B cell (primary cell): ENCODE measurements at places on chromosomes 1 and 21.

DNA sequence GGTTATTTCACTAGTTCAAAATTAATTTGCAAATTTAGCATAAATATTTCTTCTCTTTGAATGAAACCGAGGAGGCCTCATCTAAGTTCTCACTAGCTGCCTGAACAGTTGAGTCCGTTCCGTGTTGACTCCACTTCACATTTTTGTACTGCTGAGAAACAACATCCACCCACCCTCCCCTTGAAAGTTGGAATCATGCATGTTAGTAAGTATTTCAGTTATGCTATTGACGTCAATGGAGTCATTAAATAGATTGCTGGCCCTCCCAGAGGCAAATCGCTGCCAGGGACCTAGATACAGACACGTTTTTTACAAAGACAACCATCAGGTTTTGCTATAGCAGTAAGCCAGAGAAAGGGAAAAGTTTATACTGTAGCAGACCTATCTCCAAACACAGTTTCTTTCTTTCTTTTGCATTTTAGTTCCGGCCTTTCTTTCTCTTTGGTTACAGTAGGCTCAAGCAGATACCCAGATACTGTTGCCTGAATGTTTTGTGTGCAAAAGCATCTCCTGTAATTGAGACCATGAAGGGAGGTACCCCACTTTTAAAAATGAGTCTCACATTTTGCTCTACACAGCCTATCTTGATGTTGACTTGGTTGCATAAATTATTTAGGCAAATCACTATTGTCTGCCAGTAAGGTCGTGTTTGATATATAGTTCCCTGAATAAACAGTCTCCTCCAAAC lies 262.6 kb upstream of the SGIP1 start:
- DNase-seq, result peak; percentile 48

DNA sequence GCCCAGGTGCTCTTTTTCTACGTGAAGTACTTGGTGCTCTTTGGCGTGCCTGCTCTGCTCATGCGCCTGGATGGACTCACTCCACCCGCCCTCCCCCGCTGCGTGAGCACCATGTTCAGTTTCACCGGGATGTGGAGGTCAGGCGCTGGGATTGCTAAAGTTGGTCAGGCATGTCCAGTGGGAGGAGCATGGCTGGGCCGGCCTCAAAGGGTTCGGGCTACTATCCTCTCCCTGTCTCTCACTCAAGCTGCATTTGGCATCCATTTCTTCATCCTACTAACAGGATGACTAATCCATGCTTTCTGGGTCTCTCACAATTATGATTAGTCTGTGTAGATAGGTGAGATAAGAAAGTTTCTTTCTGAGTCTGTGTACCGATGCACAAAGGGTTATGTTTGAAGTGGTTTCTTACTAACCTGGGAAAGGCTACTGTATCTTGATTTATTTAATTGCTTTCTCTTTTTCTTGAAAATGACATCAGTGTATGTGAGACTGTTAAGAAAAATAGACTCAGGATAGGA lies 135.9 kb downstream of the HHAT start:
- DNase-seq, result no peak

DNA sequence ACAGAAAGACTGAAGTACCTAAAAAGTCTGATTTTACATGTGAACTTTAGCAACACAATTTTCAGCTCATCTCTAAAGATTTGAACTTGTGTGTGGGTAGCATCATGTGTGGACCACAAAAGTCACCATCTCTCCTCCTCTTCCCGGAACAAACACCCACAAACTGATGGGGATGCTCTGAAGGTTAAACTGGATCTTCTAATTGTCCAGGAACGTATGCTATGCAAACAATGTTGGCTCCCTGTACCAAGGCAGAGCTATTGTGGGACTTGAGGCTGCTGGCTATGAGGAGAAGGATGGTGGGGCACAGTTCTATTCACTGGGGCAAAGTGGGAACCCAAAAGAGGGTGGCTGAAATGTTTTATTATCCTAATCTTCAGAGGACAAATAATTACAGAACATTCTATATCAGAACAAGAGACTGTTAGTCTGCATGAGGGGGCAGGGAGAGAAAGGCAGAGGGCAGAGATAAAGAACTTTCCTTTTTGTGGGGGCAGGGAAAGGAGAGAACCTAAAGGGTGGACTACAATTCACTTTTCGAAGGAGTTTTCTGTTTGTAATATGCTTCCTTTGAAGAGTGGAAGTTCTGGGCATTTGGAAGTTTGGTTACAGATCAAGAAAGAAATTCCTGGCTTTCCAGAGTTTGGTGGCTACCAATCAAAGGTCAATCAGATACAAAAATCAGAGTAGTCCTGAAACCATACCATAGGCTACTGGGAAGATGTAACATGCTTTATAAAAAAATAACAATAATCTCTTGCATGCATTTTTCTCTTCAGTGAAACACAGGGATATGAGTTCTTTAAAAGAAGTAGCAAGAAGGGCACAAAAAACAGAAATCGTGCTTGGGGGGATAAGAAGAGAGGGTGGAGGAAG lies 62.9 kb downstream of the GADD45A start:
- no peak for DNase-seq

DNA sequence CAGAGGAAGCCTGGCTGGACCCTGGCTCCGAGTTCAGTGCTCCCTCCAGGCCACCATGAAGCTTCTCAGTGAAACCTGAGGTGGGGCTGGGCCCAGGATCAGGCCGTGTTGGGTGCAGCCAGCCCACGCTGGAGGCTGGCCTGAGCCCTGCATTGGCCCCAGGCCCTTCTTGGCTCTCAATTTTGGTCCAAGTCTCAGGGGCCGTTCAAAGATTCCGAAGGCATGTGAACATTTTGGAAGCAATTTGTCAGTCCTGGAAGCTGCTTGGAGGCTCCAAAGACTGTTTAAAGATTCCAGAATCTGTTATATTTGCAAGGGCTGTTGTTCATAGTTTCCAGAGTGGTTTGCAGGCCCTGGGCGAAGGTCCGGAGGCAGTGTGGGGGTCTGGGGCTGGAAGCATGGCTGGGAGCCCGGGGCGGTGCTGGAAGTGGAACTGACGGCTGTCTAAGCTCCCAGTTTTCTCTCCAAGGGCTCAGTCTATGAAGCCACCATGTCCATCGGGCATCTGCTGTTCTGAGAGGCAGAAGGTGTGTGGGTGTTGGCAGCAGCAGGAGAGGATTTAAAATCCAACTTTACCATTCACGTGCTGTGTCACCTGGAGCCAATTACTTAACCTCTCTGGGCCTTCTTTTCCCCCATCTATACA lies 104.9 kb downstream of the EPHB2 start:
- no peak for DNase-seq

DNA sequence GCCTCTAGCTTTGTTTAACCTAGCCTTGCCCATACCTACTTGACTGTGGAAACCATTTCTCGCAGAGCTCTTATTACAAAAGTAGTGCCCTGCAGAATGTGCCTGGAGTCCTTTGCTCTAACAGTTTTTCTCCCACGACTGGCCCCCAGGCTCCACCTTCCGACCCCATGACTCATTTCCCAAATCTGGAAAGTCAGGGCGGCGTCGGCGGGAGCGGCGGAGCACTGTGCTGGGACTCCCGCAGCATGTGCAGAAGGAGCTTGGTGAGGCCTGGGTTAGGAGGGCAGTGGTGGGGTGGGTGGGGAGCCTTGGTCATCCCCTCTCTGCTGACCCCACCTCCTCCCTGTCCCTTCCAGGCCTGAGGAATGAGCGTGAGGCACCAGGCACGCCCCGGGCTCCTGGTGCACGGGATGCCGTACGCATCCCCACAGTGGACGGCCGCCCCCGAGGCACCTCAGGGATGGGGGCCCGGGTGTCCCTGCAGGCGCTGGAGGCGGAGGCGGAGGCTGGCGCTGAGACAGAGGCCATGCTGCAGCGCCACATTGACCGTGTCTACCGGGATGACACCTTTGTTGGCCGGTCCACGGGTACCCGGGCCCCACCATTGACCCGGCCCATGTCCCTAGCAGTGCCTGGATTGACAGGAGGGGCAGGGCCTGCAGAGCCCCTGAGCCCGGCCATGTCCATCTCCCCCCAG lies 47.5 kb downstream of the YARS1 start:
- DNase-seq, result no peak

DNA sequence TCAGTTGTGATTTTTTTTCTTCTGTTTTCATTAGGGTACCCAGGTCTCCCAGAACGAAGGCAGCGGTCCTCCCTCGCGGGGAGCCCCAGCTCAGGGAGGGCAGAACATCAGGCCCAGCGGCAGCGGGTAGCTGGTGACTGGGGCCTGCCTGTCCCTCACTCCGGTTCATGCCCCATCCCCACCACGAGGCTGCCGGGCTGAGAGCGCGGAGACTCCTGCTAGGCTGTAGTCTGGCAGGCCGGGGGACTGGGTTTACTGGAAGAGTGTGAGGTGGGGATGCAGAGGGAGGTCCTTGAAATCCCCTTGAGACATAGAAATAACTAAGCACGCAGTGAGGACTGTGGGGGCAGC lies 10.5 kb downstream of the BRINP2 start:
- DNase-seq, result no peak

DNA sequence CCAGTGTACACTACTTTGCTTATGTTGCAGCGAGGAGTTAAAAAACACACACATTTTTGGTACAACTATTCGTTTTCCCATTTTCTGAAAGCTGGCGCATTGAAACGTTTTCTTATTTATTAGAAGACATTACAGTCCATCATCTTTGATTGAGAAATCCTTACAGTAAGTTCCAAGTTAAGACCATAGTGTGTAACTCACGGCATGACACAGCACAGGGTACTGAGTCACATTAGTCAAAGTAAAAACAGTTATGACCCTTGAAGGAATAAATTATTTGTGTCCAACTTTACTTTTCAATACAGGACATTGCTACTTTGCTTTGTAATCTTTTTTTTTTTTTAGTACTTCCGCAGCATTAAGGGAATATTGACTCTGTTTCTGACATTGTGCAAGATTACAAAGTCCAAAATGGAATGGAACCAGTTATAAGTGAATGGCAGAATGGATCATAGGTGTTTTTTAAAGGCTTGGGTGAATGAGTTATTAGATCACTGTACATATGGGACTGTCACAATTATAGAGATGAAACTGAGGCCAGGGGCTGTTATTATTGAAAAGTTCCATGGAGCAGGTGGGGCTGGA lies 11.7 kb downstream of the PTGFRN start:
- DNase-seq, result no peak

DNA sequence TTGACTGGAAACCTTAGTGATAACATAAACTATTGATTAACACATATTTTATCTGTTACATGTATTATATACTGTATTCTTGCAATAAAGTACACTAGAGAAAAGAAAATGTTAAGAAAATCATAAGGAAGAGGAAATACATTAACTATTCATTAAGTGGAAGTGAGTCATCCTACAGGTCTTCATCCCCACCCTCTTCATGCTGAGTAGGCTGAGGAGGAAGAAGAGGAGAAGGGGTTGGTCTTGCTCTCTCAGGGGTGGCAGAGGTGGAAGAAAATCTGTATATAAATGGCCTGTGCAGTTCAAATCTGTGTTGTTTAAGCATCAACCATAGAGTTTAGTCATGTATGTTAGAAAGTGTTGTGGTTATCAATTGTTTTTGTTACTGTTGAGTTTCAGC lies 66.1 kb upstream of the CHODL start:
- no peak for DNase-seq

DNA sequence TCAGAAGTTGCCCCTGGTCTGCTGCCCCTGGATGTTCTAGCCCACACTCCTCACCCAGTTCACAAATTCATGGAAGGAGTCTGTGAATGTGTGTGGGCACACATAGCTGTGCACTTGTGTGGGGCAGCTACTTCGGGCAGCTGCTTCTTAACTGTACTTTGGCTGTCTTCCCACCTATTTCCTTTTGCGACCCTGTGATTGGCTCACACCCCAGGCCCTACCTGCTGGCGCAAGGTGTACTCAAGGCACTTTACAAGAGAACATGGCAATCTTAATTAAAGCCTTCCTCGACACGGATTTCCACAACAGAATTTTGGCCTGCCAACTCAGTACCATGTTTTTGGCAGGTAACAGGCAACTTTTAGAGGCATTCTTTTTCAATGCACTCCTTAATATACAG lies 86.5 kb upstream of the CTTNBP2NL start:
- DNase-seq, result no peak

- no peak for DNase-seq
These were observed 22.6 kb downstream of the DCAF8 start for GRCh38 chr1:160239582-160240299.

GRCh38 chr1:34739613-34740012 lies 15.2 kb upstream of the GJB5 start:
- no peak for DNase-seq

DNA sequence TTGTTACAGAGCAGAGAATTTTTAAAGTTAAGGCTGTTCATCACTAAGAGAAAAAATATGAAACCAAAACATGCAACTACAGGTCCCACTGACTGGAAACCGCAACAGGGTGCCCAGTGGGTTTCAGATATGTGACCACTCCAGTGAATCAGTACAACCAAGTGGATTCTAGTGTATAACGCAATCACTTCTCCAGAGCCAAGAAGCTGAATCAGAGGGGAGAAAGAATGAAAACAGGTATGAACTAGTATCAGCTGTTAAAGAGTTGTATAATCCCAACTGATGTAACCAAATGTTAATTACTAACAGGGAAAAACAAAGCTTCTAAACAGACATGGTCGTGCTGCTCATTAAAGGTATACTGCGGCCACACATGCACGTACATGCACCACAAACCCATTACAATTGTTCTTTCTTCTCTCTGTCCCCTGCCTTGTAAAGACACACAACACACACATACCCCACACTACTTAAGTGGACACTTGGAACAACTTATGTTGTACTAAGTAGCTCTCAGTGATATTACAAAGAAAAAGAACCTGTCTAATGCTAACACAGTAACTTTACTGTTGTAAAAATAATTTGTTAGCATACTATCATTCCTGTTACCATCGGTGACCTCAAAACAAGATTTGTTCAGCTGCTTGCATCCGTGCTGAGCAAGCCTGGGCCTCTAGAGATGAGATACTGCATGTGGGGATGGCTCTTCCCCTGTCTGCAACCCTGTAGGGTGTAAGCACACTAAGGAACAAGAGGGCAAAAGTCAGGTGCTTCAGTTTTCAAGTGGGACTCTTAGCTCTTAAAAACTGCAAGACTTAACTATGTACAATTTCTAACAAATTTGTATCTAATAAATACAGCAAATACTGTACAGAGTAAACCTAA lies 74.2 kb downstream of the PTPN14 start:
- no peak for DNase-seq

GRCh38 chr1:101044749-101045148 lies 19.2 kb upstream of the DPH5 start:
- no peak for DNase-seq

DNA sequence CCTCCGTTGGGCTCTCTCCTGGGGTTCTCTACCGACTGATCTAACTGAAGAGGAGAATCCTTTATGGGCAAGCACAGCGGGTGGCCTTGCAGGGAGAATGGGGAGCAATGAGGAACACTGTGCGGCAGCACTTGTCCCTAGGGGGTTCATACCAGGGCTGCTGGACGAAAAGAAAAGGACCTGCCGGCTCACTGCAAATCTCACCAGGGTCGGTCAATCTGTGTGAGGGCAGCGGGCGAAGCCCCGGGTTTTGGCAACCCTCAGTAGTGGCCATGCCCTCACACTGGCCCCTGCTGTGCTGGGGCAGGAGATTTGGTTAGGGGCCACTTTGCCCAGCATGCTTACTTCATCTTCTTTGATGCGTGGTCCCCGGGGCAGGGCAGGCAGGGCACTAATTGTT lies 5.9 kb downstream of the LHX9 start:
- DNase-seq, result no peak

GRCh38 chr1:85822696-85823095 lies 114.5 kb upstream of the ZNHIT6 start:
- no peak for DNase-seq
